ENCODE measurements at places on chromosomes 6 and 20.
A peak's percentile ranks its signal among the peaks of the same experiment; 100 is the strongest.

GRCh38 chr6:63493557-63493956 is 78.7 kb upstream of the LOC128125822 start:
- DNase-seq: no peak

DNA sequence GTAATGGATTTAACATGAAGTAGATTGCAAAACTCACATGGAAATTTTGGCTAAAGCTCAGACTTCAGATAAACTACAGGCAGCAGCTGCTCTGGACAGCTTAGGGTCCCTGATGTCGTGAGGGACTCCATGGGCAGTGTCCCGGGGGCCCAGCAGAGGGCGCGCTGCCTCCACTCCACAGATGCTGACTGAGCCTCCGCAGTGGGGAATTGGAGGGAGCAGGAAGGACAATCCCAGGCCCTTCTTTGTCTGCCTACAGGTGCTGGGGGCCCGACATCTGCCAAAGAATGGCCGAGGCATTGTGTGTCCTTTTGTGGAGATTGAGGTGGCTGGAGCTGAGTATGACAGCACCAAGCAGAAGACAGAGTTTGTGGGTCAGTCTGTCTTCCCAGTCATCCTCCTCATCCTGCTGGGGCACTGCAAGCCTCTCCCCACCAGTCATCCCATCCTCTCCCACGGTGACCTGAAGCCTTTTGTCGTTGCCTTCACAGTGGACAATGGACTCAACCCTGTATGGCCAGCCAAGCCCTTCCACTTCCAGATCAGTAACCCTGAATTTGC is 35.9 kb downstream of the PLCG1 start:
- DNase-seq: peak; percentile 88

DNA sequence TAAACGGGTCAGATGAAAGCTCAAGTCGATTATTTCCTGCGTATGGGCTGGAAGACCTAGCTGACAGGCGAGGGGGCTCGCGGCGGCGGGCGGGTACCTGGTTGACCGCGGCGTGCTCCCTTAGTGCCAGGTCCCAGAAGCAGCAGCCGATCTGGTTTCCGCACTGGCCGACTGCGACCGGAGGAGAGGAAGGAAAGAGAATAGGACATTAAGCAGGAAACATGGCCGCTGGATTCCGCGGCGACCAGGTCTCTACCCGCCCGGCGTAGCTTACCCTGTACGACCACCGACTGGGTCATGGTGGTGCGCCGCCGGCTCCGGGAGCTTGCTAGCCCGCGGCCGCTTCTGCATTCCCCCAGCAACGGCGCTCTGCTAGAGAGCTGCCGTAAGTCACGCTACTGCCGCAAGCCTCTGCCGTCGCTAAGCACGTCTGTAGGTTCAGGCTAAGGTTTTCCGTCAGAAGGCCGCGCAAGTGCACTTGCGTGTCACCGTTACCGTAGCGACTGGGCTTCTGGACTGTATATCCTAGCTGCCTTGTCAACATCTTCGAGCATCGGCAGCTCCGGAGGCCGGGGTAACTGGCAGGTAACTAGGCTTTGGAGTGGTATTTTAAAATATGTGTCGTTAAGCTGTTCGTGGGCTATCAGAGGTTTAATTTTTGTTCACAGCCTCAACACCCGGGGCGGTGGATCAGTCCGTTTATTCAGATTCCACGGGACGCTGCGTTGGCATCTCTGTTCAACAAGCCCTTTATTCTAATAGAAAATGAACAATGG is at the start of the genes FAM229B and TUBE1:
Gene FAM229B, plus strand, starts transcription at position 456 of the 776 bp plus-strand sequence. CDS start 11,693 bp downstream, outside the sequence.
Gene TUBE1, minus strand, starts transcription at position 347 of the 776 bp plus-strand sequence. Its CDS starts 48 bp downstream, at position 299.
- DNase-seq: peak; percentile 99

- no peak for DNase-seq
Observed at GRCh38 chr6:6046716-6047115, 40.0 kb upstream of the NRN1 start.

DNA sequence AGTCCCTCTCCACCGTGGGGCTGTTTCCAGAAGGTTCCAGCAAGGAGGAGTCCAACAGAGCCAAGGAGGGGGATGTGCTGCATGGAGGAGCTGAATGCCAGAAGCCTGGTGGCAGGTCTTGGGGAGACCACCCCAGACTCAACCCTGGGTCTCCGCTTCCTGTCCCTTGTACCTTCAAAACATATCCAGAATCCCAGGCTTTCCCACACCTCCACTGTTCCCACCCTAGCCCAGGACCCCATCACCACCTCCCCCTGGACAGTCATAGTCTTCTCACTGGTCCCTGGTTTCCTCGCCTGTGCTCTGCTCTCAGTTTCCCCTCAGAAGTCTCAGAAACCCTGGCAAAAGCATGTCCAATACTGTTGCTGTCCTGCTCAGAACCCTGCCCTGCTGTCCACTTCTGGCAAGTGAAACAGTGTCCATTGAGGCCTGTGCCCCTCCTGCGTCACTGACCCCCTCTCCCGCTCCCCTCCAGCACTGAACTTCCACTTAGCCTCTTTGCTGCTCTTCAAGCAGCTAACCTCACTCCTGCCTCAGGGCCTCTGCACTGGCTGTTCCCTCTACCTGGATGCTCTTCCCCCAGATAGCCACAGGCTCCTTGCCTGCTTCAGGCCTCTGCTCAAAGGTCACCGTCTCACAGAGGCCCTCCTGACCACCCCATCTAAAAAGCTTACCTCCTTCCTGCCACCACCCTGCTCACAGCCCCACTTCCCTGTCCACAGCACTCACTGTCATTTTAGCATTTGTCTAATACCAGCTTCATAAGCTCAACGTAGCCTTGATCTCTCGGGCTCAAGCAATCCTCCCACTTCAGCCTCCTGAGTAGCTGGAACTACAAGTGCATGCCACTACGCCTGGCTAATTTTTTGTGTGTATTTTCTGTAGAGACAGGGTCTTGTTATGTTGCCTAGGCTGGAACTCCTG is 169.2 kb downstream of the GRM4 start:
- no peak for DNase-seq

- no peak for DNase-seq
Observed at GRCh38 chr20:1449370-1449769, 17.3 kb downstream of the NSFL1C start.

DNA sequence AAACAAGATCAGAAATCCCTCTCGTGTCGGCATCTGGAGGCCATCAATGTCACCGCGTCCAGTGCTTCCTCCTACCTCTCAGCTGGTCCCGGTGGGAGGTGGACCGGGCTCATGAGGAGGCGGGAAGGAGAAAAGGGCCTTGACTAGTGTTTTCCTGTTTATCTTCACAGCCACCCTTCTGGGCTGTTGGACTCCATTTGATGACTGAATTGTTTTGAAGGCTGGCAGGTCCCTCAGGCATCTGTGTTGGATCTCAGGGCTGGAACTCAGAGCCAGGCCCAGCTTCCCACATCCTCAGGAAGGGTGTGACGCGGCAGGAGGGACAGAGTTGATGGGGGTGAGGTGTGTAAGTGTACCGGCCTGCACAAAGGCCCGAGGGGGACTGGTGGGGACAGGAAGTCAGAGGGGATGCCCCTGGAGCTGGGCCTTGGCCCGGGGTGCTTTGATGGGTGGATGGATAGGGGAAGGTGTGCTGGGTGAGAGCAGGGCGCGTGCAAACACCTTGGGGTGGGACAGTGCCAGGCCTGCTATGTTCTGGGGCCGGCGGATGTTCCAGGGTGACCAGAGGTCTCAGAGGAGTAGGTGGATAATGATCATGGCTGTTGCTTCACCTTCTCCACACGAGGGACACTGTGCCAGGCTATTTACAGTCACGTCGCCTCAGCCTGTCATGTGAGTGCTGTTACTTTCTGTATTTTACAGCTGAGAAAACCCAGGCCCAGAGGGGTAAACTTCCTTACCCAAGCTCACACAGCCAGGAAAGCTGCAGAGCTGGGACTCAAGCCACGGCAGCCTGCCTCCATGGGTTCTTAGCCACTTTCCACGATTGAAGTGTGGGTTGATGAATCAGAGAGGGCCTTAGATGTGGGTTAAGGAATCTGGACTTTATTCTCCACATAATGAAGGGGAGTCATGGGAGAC is 17.9 kb upstream of the CHMP4B start:
- peak; percentile 51 for DNase-seq
